GM23248 (cell line): ENCODE measurements at places on chromosomes 6 and 20. TPM values are rescaled to one million over a fixed set of nuclear protein-coding genes. Genes with fewer than 3 reads are reported as not detected.

The TAAR9 gene
- total RNA-seq = not detected in 2 replicates

The HDGFL1 gene
- total RNA-seq = not detected in 2 replicates

DNA sequence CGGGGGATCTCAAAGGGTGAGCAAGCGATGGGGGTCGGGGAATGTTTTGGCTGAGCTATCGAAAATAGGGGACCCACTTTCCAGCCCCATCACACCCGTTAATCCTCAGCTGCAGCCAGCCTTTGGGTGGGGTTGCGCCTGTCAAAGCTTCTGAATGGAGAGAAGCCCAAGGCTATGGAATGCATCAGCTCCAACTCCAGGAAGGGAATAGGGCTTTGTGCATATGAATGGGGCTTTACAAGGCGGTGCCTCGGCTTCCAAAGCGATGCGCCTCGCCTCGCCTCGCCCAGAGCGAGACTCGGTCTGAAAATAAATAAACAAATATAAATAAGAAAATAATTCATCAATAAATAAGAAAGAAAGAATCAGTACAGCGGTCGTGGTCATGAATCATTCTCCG is 751.4 kb upstream of the DEFB115 start:
- 0 out of 2 replicates have a peak, but pooled peaks cover 4% of the 10 kb centered on the region for H3K27me3 ChIP-seq
- no peak overlapping the region for H3K27ac ChIP-seq
- no peaks in the 10 kb centered on the region for H3K36me3 ChIP-seq
- H3K4me3 ChIP-seq = no peak overlapping the region
- no peaks in the 10 kb centered on the region for H3K4me1 ChIP-seq

DNA sequence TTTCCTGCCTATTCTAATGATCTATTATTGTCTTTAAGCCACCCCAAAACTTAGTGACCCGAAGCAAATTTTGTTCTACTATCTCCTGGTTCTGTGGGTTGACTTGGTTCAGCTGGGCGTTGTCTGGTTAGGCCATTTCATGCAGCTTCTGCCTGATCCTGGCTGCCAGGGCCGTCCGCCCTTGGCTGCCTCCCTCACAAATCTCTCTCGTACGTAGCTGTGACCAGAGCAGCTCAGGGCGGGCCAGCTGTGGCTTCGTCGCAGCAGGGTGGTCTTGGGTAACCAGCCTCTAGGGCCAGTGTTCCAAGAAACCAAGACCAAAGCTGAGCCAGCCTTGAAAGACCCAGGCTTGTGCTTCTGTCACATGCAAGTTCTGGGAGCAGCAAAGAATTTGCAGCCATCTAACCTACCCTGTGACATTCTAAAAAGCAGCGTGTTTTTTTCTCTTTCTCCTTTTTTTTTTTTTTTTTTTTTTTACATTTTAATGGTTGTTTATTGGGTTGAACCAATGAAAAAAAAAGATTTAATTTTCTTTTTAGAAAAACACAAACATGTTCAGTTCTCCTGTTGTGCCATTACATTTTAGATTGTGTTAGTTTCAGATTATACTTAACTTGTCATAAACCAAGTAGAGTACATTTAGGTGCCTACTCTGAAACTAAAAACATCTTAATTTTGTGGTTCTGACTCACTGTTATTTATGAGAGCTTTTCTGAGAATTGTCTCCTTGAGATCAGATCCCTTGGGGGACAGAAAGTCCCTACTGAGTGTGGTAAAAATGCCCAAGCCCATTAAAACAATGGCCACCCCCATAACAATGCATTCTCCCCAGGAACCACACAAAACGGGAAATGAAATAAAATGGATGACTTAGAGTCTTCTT is 83.9 kb downstream of the ZDHHC14 start:
- peak; percentile 29 for DNase-seq
- H3K27me3 ChIP-seq = no peaks in the 10 kb centered on the region

- H3K27ac ChIP-seq = no peak overlapping the region
- H3K4me3 ChIP-seq = no peak overlapping the region
- no peak for DNase-seq
- H3K4me1 ChIP-seq = no peaks in the 10 kb centered on the region
Observed at GRCh38 chr6:149153693-149154092, 163.8 kb upstream of the TAB2 start.

DNA sequence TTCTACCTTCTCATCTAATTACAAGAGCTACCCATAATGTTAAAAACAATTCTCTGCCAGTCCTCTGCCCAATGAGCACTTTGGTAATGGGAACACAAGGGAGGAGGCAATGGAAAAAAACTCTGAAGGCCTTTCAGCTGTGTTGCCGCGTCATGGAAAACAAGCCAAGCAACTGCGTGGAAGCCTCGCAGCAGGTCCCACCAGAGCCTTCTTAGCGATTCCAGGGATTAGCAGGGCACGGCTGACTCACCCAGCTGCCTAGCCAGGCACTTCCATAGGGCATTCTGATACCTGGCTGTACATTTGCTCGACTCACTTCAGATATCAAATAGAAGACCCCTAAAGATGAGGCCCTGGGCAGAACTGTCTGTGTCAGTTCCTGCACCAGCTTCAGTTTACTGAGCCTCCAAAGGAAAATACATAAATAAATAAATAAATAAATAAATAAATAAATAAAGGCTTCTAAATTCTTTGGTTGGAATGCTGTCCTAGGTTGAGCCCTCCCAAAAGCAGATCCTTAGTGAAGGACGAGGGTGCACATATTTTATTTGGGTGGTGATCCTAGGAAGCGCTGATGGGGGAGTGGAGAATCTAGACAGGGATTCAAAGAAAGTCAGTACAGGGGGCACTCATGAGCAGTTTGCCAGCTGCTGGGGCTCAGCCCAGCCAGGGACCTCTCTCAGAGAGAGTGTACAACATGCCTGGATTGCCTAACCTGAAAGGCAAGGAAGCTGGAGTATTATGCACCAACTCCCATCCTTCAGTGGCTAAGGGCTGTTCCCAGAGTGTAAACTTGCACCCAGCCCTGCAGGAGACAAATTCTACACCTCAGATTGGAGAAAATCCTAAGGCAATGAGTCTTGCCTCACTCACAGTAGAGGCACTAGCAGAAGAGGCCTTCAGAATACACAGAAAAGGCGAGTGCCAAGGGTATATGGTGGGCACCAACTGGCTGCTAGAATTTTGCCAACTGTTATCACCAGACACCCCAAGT is 18.2 kb downstream of the SNAP25 start:
- DNase-seq = no peak
- 0 out of 2 replicates have a peak, but pooled peaks cover 9% of the 10 kb centered on the region for H3K27me3 ChIP-seq
- no peaks in the 10 kb centered on the region for H3K36me3 ChIP-seq
- no peaks in the 10 kb centered on the region for H3K4me1 ChIP-seq

- peaks cover 3% of the 10 kb centered on the region; the same call in 1 of the 2 replicates for H3K27me3 ChIP-seq
- no peaks in the 10 kb centered on the region for H3K36me3 ChIP-seq
- H3K27ac ChIP-seq = no peak overlapping the region
- no peaks in the 10 kb centered on the region for H3K4me1 ChIP-seq
- H3K4me3 ChIP-seq = no peak overlapping the region
Observed at GRCh38 chr20:36267605-36268381, 31.5 kb downstream of the AAR2 start.

DNA sequence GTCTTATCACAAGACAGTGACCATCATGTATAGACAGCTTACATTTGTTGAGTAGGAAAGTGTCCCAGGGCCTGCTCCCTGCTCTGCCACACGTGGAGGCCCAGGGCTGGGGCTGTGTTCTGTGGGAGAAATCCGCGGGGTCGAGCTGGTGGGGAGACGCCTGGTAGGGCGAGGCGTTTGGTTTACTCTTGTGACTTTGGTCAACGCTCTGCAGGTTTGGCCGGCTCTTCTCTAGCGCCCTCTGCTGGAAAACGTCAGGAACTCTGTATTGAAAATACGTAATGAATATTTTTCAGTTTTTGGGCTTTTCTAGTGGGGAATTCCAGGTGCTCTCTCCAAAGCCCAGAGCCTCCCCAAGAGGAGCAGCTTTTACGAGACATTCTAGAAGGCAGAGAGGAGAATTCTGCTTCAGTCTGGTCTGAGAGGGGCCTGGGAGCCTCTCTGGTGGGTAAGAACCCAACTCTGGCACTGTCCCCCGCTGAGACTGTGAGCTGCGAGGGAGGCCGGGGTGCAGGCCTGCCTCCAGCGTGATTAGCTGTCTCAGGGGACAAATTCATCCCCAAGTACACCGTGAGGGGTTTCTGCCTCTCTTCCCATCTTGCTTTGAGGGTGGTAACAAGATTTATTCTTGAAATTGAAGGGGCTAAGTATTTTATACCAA is 112.6 kb upstream of the RALGAPA2 start:
- no peak overlapping the region for H3K4me3 ChIP-seq
- H3K36me3 ChIP-seq = no peaks in the 10 kb centered on the region
- H3K27me3 ChIP-seq = peaks cover 8% of the 10 kb centered on the region; the same call in 1 of the 2 replicates
- no peak overlapping the region for H3K27ac ChIP-seq
- DNase-seq = peak; percentile 47
